Stimulated activated CD8-positive, alpha-beta memory T cell treated with anti-CD3 and anti-CD28 coated beads, Interleukin-4, amount 100 ng/mL, for 4 hours (primary cell): ENCODE measurements at places on chromosomes 5 and 9.

GRCh38 chr9:104240890-104241289 lies 146.8 kb downstream of the SMC2 start:
- no peak for DNase-seq

DNA sequence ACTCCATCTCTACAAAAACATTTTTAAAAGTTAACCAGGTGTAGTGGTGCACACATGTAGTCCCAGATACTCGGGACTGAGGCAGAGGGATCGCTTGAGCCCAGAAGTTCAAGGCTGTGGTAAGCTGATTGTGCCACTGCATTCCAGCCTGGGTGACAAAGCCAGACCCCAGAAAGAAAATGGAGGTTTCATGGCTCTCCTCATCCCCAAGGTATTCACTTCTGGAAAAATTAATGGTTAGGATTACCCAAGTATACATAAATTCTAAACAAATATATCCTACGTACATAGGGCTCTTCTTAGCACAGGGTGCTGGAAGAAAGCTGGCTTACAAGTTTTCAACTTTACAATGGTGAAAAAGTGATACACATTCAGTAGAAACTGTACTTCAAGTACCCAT lies 18.6 kb upstream of the RECK start:
- no peak for DNase-seq

- DNase-seq = no peak
Measured at GRCh38 chr5:34040472-34040871, 2.5 kb downstream of the C1QTNF3 start.

DNA sequence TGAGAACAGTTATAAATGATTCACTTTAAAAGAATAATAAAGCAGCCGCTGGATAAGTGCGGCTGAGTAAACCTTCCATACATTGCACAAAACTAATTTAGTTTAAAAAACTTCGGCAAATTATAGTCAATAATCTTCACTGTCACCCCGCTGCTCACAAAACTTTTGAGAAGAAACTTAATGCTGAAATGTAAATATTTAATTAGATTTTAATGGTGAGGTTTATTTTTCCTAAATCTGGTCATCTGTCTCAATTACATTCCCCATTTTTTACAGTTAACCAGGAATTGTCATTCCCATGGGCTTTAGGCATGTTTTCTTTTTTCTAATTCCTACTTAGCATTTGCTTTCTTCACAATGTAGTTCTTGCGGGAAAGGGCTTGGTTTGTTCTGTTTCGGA lies 169.8 kb downstream of the CAAP1 start:
- DNase-seq = no peak
